ENCODE measurements at places on chromosomes 5 and 9. TPM values are rescaled to one million over a fixed set of nuclear protein-coding genes. Genes with fewer than 3 reads are reported as not detected.
A peak's percentile ranks its signal among the peaks of the same experiment; 100 is the strongest.

GRCh38 chr5:157820593-157821252 is 38.2 kb downstream of the CLINT1 start:
- DNase-seq = peak; percentile 53

GRCh38 chr5:135491552-135492318 is 39.6 kb upstream of the TIFAB start:
- DNase-seq = no peak

DNA sequence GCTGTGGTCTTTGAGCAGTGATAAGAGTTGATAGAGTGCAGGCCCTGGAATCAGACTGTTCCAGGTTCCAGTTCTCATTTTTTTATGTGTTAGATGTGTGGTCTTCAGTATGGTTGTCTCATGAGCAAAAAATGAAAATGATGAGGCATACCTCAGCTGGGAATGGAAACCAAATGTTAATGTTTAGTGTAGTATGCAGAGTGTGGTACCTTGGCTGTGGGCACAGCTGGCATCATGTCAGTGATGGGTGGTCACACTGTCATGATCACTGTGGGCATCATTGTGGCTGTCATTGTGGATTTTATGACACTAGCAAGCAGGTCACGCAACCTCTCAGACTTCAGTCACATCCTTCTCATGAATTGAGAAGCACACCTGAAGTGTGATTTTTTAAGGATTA is 6.4 kb downstream of the ABLIM3 start:
- DNase-seq = no peak

Gene LURAP1L
- not detected for total RNA-seq

Gene SPAAR
- total RNA-seq = 2.6 TPM

GRCh38 chr5:27276119-27276518 is 237.7 kb upstream of the CDH9 start:
- DNase-seq = no peak

DNA sequence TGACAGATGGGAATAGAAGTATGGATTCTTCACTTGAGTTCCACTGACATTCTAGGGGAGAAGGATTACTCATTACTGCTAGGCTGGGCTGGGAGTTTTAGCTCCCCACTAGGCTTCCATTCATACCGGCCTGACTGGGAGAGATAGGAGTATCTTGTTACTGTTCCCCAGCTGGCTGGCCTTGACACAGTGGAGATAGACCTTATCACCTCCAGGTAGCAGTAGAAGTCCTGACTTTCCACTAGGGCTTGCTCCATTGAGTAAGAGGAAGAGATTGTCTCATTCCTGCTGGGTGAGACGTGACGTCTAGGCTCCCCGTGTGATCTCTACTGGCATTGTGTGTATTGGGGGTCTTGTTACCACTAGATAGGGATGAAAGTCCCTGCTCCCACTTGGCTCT is 156.4 kb downstream of the CACNA1B start:
- no peak for DNase-seq

GRCh38 chr5:124643336-124643735 is 103.1 kb downstream of the ZNF608 start:
- DNase-seq = no peak

GRCh38 chr5:20528471-20528870 is 540.5 kb upstream of the CDH18 start:
- no peak for DNase-seq

GRCh38 chr9:125988479-125989050 is 241.4 kb downstream of the PBX3 start:
- DNase-seq = no peak

Gene NLN
- total RNA-seq = 81.4 TPM

Gene DEPDC1B
- 223 TPM for total RNA-seq

Gene FOXI1
- total RNA-seq = not detected

Gene GDA
- total RNA-seq = not detected

Gene CER1
- not detected for total RNA-seq

DNA sequence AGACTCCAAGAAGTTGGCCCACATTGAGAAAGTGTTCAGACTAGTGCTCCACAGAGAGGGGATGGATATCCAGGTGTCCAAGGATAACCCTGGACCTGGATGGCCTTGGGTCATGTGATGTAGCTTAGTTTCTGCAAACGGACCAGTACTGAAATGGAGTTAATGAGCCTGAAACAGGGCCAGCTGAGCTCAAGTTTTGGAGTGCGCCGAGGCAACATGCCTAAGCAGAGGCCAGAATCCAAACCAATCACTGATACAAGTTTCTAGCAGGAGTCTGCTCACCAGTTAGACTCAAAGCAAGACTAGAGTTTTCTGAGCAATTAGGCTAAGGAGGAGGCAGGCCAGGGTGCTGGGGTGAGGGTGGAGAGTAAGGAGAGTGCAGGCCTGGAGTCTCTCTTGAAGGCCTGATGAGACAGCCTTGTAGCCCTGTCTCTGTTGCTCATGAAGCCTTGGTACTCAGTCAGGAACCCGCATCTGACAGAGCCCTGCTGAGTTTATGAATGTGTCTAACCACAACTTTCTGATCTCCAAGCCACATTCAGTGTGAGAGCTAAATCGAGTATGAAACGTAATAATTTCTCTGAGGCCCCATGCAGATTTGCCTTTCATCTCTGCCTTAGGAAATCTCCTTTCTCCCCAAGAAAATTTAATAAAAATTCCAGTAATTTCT is 68.9 kb upstream of the EQTN start:
- DNase-seq = no peak

Gene CAMK4
- not detected for total RNA-seq

DNA sequence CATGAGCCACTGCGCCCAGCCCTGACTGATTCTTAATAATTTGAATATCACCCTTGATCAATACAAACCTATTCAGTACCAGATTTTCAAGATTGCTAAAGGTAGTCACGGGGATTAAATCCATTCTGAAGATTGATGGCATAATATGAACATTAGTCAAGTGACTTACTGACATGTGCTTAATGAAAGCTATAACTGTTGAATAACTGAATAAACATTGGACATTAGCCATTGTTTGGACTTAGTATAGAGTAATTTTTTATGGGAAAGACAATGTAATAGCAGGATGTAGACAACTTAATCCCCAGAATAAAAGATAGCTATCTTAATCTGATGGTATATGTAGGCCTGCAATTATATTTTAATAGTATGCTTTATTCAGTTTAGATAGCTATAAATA is 35.0 kb upstream of the VPS13A start:
- DNase-seq = no peak

DNA sequence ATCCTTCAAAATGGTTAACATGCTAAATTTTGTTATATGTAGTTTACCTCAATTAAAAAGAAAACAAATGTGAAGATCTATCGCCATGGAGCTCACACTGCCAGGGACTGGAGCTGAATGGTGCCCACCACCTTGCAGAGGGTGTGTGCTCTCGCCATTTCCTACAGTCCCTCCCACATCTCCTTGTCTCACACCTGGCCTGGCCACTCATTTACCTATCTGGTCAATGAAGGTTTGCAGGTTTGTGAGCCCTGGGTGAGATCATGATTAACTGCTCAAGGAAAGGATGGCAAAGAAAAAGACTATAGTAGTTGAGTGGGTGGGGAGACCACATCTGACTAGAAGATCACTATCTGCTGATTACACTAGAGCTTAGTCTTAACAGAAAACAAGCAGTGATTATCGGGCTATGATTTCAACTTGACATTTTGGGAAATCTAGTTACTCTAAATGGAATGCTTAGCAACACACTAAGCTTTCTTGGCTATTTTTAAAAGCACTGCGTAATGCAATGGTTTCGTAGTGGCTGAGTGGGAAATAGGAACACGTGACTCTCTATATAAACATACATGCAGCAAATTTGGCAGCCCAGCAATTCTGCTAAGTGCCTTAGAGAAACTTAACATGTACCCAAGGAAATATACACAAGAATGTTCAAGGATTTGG is 27.3 kb downstream of the PUM3 start:
- DNase-seq = no peak

GRCh38 chr9:11595756-11596155 is 983.0 kb upstream of the PTPRD start:
- no peak for DNase-seq

- DNase-seq = no peak
Observed at GRCh38 chr5:66089384-66089783, 54.7 kb upstream of the SREK1 start.

GRCh38 chr9:123331346-123332060 is 24.5 kb upstream of the CRB2 start:
- DNase-seq = no peak

Gene NRARP
- 6.3 TPM for total RNA-seq

- DNase-seq = no peak
Observed at GRCh38 chr9:107600060-107600573, 110.5 kb upstream of the KLF4 start.

- DNase-seq = no peak
Observed at GRCh38 chr5:54882101-54882500, 103.3 kb downstream of the ESM1 start.

DNA sequence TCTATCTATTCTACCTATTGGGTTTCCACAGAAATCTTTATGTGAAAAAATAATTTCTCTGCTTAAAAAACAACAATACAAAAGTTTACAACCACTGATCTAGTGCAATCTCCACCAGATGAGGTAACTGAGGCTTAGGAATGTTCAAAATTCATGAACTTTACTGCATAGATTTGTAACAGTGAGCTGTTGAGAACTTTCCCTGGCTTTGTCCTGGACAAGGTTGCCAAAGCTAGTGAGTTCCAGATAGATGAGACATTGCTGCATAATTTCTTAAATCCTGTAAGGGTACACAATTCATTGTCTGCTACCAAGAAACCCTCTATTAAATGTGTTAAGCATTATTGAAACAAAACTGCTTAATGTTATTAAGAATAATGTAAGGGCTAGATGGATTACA is 102.7 kb downstream of the OSMR start:
- DNase-seq = no peak

Measured in G401 (cell line).